Osteoblast (primary cell): ENCODE measurements at places on chromosomes 4 and X. TPM values are rescaled to one million over a fixed set of nuclear protein-coding genes. Genes with fewer than 3 reads are reported as not detected.

KLKB1 gene
- under 0.01 TPM in 1 of 2 replicates, not detected in the other for total RNA-seq

GSX2 gene
- not detected in 2 replicates for total RNA-seq

RAB41 gene
- not detected in 2 replicates for total RNA-seq

RIPPLY1 gene
- total RNA-seq, result not detected in 2 replicates

MAGEA9B gene
- total RNA-seq, result not detected in 2 replicates

PROM1 gene
- not detected in 2 replicates for total RNA-seq

MAGEC1 gene
- not detected in 2 replicates for total RNA-seq

FAM114A1 gene
- total RNA-seq, result 352 and 392 TPM in 2 replicates

HOPX gene
- 0.29 and 0.36 TPM in 2 replicates for total RNA-seq

SYN1 gene
- under 0.01 TPM in 2 replicates for total RNA-seq

QRFPR gene
- not detected in 2 replicates for total RNA-seq

IL21 gene
- total RNA-seq, result not detected in 2 replicates

MAP9 gene
- 18.1 and 19.7 TPM in 2 replicates for total RNA-seq

FGFRL1 gene
- 29.2 and 30.8 TPM in 2 replicates for total RNA-seq

PPID gene
- total RNA-seq, result 19.2 and 21.4 TPM in 2 replicates

LINC00632 gene
- 9.4 and 10.1 TPM in 2 replicates for total RNA-seq

CCSER1 gene
- under 0.01 TPM in 1 of 2 replicates, not detected in the other for total RNA-seq

STPG2 gene
- under 0.01 and 0.29 TPM in 2 replicates for total RNA-seq

MAGEB1 gene
- not detected in 2 replicates for total RNA-seq

RLIM gene
- 56.0 and 61.2 TPM in 2 replicates for total RNA-seq

CT45A6 gene
- not detected in 2 replicates for total RNA-seq

TMPRSS11D gene
- total RNA-seq, result not detected in 2 replicates

WNK3 gene
- total RNA-seq, result 0.88 and 1.1 TPM in 2 replicates

BEND4 gene
- not detected in 2 replicates for total RNA-seq

AREG gene
- total RNA-seq, result under 0.01 and 0.36 TPM in 2 replicates

ZCCHC18 gene
- total RNA-seq, result 0.29 and 1.1 TPM in 2 replicates

GAGE12E gene
- not detected in 2 replicates for total RNA-seq

SMIM10L2A gene
- total RNA-seq, result under 0.01 and 0.29 TPM in 2 replicates

PDLIM3 gene
- 1.8 and 2.2 TPM in 2 replicates for total RNA-seq

TMPRSS11B gene
- total RNA-seq, result not detected in 2 replicates

CXorf51B gene
- not detected in 2 replicates for total RNA-seq

CACNA1F gene
- not detected in 2 replicates for total RNA-seq

DMRTC1B gene
- not detected in 2 replicates for total RNA-seq

SUPT20HL1 gene
- not detected in 2 replicates for total RNA-seq

FABP2 gene
- not detected in 2 replicates for total RNA-seq

TMEM154 gene
- total RNA-seq, result 1.8 and 2.9 TPM in 2 replicates

IL13RA1 gene
- total RNA-seq, result 81.4 and 108 TPM in 2 replicates

SLC34A2 gene
- total RNA-seq, result not detected in 2 replicates

LRAT gene
- total RNA-seq, result not detected in 2 replicates

MAP7D3 gene
- total RNA-seq, result 19.2 and 23.6 TPM in 2 replicates
